ENCODE measurements at places on chromosomes 2 and 18.

DNA sequence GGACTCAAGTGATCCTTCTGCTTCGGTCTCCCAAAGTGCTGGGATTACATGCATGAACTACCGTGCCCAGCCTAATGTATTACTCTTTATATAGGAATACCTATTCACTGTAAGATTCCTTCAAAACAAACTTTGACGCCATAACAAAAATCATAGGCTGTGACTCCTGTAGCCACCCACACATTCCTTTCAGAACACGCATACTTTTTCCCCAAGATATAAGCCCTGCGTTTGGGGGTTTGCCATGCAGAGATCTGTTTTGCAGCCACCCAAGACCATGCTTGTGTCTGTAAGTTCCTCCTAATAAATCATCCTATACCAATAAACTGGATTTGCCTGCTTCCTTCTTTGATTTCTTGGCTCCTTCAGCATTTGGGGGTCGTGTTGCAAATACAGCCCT is 46.0 kb upstream of the STON1 start:
- no peak for DNase-seq

GRCh38 chr18:10188971-10189810 is 265.2 kb upstream of the APCDD1 start:
- no peak for DNase-seq

DNA sequence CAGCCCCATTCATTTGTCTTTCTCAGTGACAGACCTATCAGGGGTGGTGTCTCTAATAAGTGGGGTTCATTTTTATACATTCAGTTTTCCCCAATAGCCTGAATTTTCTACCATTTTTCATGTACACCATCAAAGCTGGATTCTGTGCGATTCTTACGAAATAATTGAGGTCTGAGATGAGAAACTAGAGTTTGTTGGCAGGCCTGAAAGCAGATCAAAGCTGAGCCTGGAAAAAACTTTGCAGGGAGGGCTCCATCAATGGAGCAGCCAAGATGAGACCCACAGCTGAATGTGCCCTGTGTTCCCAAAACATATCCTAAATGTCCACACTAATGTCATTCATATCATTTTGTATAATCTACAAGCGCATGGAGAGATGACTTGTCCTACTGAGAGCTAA is 4.5 kb upstream of the TMEM200C start:
- no peak for DNase-seq

DNA sequence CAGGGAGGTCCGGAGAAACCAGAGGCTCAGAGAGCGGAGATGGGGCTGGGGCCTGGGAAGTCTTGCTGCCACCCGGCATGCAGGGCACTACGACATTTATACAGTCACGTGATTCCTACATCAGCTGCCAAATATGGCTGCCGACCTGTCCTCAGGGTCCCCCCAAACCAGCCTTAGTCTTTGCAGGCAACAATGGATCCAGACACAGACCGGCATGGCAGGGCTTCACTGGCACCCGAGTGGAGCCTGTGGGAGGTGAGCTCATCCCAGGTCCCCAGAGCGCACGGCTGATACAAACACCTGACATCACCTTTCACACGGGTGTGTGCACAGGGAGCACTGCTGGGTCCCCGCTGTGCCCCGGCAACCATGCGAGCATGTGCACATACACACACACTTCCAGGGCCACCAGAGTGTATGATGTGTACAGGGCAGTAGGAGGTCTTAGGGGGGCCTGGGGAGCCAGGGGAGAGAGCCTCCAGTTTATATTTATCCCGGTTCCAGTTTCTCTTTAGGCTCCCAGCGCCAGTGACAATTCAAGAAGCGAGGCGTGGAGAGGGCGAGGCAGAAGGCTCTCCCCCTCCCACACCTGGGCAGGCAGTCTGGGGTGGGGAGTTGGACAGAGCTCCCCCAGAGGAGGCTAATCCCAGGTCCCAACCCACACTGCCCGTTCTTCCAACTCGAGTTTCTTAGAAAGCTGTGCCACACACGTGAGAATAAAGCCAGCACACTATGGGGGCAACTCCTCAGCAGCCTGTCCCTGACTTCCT is 2.7 kb downstream of the SEMA4C start:
- no peak for DNase-seq

GRCh38 chr2:143481733-143482132 is 352.5 kb downstream of the ARHGAP15 start:
- no peak for DNase-seq

GRCh38 chr18:3054780-3055179 is 41.8 kb upstream of the LPIN2 start:
- no peak for DNase-seq

- DNase-seq = no peak
These were observed 1.1 kb downstream of the TFCP2L1 start for GRCh38 chr2:121283670-121284462.

- no peak for DNase-seq
These were observed 669.1 kb downstream of the SATB2 start for GRCh38 chr2:198788676-198789075.

DNA sequence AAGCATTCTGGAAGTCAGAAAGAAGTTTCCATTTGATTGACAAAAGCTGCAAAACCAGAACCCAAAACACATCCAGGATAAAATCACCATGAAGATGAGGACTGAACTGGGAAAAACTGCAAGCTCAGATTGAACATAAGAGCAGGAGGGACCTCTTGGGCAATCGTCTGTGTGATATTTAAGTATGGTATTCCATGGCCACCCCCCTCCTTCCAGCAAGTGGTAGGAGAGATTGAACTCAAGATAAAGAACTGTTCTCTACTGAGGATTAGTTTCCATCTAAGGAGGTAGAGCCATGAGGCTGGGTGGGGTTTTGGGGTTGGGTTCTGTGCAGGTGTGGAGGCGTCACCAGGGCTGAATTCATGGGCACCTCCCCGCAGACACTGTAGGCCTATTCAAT is 251.1 kb downstream of the NCKAP5 start:
- DNase-seq = no peak

- DNase-seq = no peak
These were observed 65.3 kb downstream of the OLA1 start for GRCh38 chr2:174183076-174183475.

DNA sequence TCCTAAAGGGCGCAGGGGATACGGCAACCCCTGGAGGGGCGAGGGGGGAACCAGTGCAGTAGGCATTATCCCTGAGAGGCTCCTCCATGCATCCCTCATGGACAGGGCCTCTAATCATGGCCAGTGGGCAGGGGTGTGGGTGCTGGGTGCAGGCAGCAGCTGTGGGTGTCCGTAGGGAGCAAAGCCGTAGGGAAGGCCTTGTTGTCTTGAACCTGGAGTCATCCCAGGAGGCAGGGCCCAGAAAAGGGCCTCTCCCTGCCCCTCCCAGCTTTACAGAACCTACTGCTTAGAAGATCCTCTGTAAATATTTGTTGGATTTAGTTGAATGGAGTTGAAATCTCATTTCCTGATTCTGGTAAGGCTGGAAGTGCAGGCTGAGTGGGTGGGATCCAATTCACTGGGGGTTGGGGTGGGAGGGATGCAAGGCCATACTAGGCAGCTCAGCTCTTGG is 207.0 kb upstream of the HAAO start:
- DNase-seq = no peak

GRCh38 chr2:29361231-29361630 is 246.0 kb downstream of the CLIP4 start:
- DNase-seq = no peak

DNA sequence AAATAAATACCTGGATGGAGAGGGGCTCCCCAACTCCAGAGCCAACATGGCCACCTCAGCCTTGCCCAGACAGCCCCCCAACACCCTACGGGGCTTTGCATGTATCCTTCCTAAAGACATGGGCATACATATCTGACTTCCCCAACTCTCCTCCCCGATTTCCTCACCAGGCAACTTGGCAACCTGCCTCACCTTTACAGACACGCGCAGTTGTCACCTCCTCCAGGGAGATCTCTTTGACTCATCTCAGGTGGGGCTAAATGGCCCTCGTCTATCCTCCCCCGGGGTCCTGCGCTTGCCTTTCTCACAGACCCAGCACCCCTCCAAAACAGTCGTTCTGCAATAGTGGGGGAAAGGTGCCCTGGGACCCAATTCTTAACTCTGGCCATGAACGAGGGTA is 10.6 kb upstream of the BIN1 start:
- no peak for DNase-seq

GRCh38 chr2:86249176-86249575 is 49.9 kb downstream of the MRPL35 start:
- DNase-seq = no peak

DNA sequence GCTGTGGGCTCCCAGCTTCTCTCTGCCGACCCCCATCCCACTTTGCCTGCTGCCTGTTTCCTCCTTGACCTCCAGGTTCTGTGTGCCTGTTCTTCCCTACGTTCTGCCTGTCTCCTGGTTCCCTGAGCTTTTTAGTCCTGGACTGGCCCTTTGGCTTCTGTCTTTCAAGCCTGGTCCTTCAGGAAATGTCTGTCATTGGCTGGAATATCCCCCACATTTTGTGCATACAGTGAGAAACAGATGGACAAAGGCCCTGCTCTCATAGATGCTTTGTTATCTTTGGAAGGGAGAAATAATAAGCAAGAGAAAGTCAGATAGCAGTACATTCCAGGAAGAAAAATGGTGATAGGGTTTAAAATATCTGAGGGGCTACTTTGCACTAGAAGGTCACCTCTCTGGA is 5.7 kb downstream of the MGAT5 start:
- DNase-seq = no peak

DNA sequence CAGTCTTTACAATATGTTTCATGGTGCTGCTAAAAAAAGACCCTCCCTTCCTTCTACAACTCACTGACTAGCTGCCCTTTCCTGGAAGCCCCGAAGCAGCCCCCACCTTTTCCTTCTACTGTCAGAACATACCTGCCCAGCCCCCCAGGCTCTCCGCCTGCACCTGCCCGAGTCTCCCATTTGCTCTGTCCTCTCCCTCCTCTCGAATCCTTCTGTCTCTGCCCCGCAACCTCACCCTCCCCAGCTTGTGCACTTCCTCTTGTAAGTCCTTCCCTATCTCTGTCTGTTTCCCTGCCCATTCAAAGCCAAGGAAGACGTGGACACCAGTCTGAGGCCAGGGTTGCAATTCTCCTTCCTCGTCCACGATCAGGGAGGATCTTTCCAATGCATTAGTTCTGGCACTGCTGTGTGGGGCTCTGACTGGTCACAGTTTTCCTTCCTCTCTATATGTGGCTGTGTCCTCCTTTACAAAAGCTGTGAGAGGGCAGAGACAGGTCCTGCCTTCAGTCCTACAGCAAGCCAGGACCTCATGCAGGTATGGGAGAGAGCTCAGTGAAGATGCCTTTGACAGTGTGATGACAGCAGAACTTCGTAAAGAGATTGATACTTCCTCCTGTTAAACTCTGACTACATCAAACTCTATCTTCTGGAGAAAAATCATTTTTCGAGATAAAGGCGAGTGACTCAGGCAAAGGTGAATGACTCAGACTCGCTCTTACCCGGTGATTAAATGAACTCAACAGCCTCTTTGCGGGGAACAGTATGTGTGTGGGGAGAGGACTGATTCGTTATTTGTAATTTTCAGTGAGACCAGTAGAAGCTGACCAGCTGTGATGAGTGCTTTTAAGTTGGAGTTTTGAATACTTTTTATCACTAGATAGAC is 14.2 kb downstream of the TNFRSF11A start:
- no peak for DNase-seq

DNA sequence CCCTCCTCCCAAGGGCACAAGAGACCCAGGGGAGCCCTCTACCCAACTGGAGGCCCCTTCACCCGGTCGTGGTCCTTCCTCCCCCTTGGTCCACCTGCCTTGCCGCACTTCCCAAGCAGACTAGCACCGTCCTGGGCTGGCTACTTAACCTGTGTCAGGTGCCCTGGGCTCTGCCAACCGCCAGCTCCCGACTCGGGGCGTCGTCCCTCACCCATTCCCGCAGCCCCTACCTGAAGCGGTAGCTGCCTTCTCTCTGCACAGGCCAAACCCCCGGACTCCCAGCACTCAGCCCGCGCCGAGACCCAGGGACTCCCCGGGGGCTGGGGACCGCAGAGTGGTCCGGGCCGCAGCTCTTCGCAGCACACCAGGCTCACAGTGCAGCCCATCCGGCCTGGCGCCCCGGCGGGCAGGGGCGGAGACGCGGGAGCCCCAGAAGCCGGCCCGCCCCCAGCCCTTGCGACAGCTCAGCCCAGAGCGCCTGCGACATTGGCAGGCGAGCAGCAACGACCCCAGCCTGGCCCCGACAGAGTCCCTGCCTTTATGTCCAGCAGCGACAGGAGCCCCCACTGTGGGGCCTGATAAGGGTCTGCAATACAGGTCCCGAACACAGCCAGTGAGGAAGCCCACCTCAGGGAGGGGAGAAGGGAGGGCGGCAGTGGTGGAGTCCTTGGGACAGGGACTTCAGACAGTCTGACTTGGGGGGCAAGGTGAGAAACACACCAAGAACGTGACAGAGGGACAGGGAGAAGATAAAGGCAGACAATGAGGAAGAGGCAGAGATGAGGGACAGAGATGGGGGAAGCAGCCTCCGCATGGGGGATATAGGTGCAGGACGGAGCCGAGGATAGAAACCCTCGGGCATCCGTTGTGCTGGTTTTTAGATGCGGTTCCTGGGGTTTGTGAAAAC is 31.0 kb upstream of the TNS1 start:
- no peak for DNase-seq

DNA sequence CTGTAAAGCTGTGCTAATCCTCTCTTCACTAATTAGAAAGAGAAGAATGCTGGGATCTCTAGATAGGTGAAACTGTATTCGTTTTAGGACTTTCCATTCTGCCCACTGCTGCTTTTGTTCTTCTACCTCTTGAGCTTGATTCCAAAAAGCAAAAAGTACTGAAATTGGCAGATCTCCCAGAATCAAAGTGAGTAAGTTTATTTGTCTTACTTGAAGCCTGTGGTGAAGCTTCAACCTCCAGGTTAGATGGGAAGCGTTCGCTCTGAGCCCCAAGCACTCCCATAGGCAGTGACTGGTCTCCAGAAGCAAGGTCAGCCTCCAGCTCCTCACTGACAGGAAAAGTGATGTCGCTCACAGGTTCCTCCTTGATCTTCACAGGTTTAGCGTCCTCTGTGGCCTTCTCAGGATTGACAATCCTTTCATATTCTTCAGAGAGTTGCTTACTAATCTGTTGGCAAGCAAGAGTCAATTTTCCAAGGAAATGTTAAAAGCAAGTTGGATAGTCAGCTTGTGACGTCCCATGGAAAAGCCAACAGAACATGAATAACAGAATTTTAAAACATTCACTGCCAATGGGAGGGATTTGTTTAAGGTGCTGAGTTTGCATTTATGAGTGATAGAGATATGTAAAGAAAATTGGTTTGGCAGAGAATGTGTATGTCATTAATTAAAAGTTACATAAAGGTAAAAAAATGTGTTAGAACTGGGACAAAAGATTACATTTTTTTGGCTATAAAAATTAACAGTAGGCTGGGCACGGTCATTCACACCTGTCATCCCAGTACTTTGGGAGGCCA is 8.1 kb downstream of the SUPT7L start:
- DNase-seq = no peak

GRCh38 chr18:34918856-34919255 is 122.4 kb upstream of the MAPRE2 start:
- no peak for DNase-seq

- DNase-seq = no peak
These were observed 3.2 kb downstream of the TBC1D8 start for GRCh38 chr2:101147971-101148370.

- no peak for DNase-seq
These were observed 4.9 kb downstream of the SPEG start for GRCh38 chr2:219439506-219439905.

GRCh38 chr18:9810994-9811705 is 74.6 kb upstream of the TXNDC2 start:
- DNase-seq = no peak
